Activated CD4-positive, alpha-beta T cell treated with anti-CD3 and anti-CD28 coated beads, Interleukin-2, Interleukin-6, amounts not matched to agents 100 ng/mL and 50 ng/mL, durations not matched to agents 16 hours and 8 hours (primary cell): ENCODE measurements at places on chromosomes 1 and 21.

GRCh38 chr1:202086579-202087350 lies 36.0 kb upstream of the GPR37L1 start:
- no peak for DNase-seq

DNA sequence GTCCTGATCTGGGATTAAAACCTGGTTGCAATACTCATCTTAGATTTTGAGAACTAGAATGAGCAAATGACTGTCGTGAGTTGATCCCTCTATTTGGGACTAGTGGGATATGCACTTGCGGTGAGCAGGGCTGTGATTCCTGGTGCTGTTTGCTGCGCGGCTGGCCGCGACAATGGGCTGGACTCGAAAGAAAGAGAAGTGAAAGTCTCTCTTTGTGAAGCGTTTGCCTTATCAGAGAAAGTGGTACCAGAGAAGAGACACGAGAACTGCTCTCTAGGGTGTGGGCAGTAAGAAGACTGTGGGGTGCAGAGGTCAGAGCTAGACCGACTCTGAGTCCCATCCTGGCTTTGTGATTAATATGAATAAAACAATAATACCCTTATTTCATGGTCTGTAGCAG lies 8.6 kb downstream of the ST6GALNAC3 start:
- DNase-seq, result no peak

GRCh38 chr1:113207019-113207418 lies 134.0 kb downstream of the LRIG2 start:
- DNase-seq, result no peak

DNA sequence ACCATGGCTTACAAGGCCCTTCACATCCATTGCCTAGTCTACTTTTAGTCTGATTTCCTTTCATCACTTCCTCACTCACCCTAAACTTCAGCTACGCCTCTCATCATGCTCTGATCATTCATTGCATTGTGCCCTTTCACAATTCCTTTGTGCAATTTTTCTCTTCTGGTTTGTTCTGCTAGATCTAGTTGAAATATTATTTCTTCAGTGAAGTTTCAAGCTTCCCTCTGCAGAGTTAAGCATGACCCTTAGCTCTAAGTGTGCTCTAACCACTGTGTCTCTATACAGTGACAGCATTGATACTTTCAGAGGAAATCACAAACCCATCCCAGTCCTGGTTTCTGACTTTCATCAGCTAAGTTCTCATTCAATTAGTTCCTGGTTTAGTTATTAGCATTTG lies 166.1 kb downstream of the PLA2G4A start:
- no peak for DNase-seq

DNA sequence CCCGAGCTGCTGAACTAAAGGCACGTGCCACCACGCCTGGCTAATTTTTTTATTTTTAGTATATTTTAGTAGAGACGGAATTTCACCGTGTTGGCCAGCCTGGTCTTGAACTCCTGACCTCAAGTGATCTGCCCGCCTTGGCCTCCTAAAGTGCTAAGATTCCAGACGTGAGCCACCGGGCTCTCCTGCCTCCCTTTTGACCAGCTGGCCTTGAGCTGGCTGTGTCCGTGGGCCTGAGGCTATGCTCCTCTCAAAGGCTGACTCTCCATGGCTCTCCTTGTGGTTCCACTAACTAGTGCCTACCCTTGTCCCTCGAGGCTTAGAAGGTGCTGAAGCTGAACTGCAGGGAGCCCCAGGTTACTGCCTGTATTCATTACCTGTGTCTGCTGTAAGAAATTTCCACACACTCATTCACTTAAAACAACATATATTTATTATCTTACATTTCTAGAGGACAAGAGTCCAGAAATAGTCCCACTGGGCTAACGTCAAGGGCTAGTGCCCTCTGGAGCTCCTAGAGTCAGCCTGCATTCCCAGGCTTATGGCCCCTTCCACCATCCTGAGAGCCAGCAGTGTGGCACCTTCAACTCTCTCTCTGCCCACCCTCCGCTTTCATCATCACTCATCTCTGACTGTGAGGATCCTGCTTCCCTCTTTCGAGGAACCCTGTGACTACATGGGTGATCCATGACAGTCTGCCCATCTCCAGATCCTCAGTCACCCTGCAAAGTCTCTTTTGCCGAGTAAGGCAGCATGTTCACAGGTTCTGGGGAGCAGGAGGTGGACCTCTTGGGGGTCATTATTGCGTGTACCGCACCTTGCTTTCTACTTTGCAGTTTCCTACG lies 34.9 kb downstream of the ETS2 start:
- no peak for DNase-seq

GRCh38 chr1:198986036-198986435 lies 347.2 kb downstream of the PTPRC start:
- DNase-seq, result no peak

DNA sequence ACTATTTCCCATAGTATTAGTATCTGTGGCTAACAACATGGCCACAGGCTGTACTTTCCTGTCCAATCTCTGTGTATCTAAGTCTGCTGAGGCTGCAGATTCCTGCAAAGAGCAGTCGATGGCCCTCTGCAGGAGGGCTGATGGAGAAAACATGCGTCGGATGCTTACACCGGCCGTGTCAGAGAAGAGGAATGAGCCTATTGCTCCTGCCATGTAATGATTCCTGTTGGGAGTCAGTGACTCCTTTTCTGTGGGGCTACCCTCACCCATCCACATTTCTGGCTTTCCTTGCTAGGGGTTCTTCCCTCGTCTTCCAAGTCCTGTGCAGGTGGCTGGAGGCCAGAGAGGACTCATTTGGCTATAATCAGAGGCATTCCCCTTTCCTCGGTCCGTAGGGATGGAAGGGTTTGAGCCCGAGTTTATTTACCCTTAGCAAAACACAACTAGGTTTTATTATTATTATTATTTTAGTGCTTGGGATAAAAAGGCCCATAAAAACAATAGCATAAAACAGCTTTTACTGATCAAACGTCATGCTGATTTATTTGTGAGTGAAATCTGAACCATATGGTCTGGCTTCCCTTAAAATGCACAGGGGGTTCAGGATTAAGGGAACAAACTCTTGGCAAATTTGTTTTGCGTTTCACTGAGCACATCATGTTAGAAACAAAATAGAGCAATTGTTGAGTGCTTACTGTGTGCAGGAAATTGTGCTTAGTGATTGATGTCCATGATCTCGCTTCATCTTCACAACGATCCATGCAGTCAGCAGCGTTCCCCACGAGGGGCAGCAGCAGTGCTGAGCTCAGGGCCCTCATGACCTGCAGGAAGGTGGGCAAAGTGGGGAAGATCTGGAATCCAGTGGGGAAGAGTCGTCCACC lies 70.8 kb downstream of the KIF26B start:
- no peak for DNase-seq

- DNase-seq, result no peak
Measured at GRCh38 chr1:65297706-65298105, 11.6 kb upstream of the DNAJC6 start.

DNA sequence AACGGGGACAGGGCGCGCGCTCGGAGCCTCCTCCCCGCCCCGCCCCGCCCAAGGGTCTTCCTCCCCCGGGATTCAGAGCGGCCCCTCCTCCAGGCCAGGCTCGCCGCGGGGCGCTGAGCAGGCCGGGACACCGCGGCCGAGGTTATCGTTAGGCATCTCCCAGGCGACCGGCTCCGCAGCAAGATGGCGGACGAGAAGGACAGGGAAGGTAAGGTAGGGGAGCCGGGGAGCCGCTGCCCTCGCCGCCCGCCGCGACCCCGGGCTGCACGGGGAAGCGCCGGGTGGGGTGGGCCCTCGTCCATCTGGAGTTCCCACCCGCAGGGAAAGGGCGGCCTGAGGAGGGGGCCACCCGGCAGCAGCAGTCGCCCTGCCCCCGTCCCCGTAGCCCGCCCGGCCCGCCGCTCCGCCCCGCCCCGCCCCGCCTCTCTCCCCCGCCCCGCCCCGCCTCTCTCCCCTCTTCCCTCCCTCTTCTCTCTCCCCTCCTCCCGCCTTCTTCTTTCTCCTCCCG lies 105.9 kb upstream of the HNRNPU start:
- DNase-seq, result peak; percentile 75

GRCh38 chr1:116376729-116377086 lies 3.7 kb downstream of the ATP1A1 start:
- DNase-seq, result no peak

DNA sequence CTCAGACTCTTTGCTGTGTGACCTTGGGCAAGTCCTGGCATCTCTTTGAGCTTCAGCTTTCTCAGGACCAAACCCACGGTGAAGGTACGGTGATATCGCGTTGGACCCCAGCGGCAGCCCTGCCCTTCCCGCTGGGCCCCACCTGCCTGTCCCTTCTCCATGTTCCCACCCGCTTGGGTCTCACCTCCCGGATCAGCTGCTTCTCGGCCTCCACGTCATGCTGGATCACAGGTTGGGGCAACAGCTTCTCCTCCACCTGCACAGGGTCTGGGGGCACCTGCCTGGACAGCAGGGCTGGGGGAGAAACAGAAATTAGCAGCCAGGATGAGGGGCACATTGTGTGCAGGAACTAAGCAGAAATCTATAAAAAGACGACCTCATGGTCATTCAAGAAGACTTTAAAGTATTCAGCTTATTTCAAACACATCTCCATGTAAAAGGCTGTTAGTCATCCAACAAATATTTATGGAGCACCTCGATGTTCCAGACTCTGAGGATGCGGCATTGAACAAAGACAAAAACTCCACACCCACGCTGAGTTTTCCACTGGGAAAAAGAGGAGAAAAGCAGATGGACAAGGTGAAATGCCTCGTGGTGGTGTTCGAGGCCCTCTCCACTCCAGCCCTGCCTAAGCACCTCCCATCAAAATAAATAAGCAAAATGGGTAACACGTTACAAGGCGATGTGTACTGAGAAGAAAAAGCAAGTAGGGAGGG lies 19.5 kb downstream of the KIF17 start:
- no peak for DNase-seq

- DNase-seq, result no peak
Measured at GRCh38 chr1:184649451-184649888, 105.2 kb downstream of the EDEM3 start.

GRCh38 chr1:115077286-115077983 lies 11.9 kb downstream of the TSPAN2 start:
- DNase-seq, result no peak

GRCh38 chr1:23344987-23345472 lies 946 bp upstream of the HNRNPR start:
- peak; percentile 17 for DNase-seq

DNA sequence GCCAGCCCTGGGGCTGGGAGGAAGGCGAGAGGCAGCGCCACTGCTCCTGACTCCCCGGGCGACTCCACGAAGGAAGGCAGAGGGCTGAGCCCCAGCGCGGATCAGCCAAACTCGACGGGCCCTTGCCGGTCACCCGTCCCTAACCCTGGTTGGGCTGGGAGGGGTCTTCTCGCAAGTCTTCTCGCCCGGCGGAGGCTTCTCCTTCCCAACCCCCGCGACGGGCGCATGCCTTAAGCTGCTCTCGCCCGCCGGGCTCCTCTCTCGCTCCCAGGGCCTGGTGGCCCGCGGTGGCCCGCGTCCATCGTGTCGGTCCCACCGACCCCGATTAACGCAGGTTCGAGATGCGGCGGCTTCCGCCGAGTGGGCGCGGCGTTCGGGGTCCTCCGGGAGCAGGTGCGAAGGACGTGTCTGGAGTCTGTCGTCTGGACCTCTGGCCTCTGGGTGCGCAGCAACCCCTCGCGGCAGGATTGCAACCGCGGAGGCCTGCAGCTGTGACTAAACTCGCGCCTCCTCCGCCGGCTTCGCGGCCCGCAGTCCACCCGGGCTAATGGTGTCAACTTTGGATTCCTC lies 29.0 kb upstream of the PPM1J start:
- no peak for DNase-seq

DNA sequence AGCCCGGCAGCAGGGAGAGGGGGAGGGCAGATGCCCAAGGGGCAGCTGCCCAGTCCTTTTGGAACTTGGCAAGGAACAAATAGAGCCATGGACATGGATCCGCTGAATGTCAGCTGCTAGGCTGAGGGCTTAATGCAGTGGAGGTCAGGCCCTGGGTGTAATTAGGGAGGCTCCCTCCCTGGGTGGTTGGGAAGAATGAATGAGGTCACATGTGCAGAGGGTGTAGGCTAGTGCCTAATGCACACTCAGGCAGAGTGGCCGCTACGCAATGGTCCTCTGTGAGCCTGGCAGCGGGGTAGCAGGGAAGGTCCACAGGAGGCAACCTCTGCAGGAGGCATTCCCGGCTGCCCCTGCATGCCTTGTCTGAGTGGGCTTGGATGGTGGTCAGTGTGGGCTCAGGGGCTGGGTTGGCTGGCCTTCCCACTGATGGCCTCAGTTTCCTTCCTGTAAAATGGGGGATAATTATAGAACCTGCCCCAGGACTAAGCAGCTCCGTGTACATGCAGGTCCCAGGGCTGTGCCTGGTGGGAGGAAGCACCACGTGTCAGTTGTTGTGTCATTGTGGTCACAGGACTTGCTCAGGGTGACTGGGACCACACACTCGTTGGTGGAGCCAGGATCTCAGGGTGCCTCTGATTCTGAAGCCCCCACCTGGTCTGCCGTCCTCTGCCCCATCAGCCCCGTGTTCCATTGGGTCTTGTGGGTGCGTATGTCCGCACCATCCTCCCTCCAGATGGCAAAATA lies 81.6 kb upstream of the ACTL8 start:
- DNase-seq, result no peak

- peak; percentile 10 for DNase-seq
Measured at GRCh38 chr1:2611031-2611501, 21.8 kb downstream of the MMEL1 start.

DNA sequence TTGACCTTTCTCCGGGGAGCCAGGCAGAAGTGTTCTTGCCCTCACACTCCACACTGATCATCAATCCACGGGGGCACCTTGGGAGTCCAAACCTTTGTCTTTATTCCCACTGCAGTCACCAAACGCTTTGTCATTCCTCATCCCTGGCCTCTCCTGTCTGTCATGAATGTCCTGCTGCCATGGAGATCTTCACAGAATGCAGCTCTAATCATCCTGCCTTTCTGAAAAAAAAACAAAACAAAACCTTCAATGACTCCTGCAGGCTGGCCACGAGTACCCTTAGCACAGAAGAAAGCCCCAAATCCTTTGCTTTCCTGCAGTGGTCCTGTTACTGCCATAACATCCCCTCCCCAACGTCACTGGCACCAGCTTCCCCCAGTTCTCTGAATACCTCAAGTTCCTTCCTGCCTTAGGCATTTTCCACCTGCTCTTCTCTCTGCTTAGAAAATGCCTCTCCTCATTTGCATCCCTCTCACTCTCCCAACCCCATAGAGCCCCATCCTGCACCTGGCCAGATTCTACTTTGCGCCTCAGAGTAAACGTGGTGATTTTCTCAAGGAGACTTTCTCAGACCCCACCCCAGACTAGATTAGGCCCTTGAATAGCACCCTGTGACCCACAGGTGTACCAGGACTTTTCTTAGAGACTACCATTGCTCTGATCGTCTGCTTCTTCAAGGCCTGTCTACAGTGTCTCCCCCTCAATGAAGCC lies 131.2 kb downstream of the AK5 start:
- DNase-seq, result no peak

GRCh38 chr1:207944571-207944970 lies 33.6 kb upstream of the CD34 start:
- no peak for DNase-seq
